ENCODE measurements at places on chromosomes 1 and 21.
A peak's percentile ranks its signal among the peaks of the same experiment; 100 is the strongest.

- no peak for DNase-seq
These were observed 1.0 kb upstream of the TSPEAR start for GRCh38 chr21:44712203-44713028.

- DNase-seq, result peak; percentile 29
These were observed 192.2 kb downstream of the PLPP3 start for GRCh38 chr1:56387071-56387740.

- DNase-seq, result no peak
These were observed 69.5 kb downstream of the PEX14 start for GRCh38 chr1:10544239-10544638.

- DNase-seq, result peak; percentile 9
These were observed 55.5 kb downstream of the LDLRAD2 start for GRCh38 chr1:21867451-21867996.

DNA sequence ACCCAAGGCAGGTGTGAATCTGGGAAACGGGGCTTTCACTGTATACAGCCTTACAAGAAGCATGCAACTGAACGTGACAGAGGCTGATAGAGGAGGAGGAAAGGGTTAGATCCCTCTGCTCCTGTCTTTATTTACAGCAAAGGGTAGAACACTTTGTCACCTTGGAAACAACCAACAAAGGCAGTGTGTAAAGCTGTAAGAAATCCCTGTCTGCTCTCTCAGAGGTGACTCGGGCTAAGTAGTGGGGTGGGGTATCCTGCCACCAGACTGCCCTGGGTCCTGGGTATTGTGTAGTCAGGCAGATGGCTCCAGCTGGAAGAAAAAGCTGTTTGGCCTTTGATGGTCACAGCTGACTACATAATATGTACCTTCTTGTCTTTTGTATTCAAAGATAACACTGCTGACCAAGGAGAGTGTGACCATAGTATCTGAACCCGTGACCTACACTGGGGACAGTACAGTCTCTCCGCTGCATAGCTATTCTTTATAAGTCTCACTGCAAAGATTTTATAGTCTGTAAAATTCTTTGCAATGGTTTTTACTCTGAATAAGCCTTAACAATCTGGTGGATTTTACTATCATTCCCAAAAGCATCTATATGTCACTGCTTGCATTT is 22.1 kb upstream of the POU2F1 start:
- DNase-seq, result peak; percentile 48

All from DMS53 (cell line).